ENCODE measurements at places on chromosomes 4 and X.

- DNase-seq, result no peak
Observed at GRCh38 chrX:43562372-43562771, 93.7 kb upstream of the MAOA start.

- no peak for DNase-seq
Observed at GRCh38 chrX:119981286-119982070, 37.9 kb upstream of the NKAP start.

GRCh38 chrX:17983389-17983788, 122.3 kb upstream of the RAI2 start:
- no peak for DNase-seq

DNA sequence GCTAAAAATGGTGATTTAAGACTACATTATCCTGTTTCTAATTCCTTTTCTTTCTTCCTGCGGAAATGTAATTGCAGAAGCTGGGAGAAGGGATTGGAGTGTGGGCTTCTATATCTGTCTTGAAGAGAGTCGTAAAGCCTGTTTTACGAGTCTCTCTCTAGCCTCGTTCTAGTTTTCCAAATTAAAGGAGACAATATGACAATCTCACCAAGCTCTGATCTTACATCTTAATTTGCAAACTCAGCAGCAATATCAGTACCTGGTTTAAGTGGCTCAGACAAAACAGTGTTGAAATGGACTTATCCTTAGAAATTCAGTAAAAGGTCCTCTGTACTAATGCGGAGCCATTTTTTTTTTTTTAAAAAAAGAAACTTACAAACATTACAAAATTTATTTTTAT, 349.5 kb upstream of the HAND2 start:
- no peak for DNase-seq

GRCh38 chrX:55818673-55819375, 101.3 kb downstream of the RRAGB start:
- DNase-seq, result no peak

DNA sequence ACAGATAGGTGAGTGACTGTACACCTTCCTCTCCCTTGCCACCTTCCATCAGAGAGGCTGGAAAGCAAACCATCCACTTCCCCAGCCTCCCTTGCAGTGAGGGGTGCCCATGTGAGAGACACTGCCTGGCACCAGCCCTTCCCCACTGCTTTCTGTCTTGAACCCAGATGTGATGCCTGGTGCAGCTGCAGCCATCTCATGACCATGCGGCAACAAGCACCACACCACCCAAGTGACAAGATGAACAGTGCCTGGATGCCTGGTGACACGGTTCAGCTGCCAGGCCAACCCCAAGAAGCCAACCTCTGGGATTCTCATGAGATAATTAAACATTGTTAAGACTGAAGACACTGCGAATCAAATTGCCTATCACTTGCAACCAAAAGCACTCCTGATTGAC, 31.4 kb downstream of the OTOP1 start:
- no peak for DNase-seq

GRCh38 chrX:135391734-135392133, 30.0 kb upstream of the SMIM10L2A start:
- no peak for DNase-seq

DNA sequence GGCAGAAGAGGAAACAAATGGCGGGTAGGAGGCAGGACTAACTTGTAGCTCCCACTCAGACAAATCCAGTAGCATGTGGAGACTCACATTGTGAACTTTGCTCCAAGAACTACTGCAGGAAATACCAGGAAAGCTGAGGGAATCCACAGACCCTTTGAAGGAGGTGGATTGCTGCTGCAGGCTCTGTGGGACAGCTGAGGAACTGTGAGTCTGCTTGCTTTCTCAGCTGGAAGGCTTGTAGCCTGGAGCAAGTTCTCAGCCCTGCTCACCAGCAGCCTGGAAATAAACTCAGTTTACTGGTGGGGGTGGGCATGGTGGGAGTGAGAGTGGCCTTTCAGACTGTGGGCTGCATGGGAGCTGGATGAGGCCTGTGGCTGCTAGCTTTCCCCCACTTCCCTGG, 16.0 kb downstream of the RTL3 start:
- DNase-seq, result no peak

GRCh38 chr4:81724925-81725329, 253.2 kb upstream of the RASGEF1B start:
- DNase-seq, result peak; percentile 38

GRCh38 chr4:80279751-80280150, 13.3 kb downstream of the FGF5 start:
- no peak for DNase-seq

DNA sequence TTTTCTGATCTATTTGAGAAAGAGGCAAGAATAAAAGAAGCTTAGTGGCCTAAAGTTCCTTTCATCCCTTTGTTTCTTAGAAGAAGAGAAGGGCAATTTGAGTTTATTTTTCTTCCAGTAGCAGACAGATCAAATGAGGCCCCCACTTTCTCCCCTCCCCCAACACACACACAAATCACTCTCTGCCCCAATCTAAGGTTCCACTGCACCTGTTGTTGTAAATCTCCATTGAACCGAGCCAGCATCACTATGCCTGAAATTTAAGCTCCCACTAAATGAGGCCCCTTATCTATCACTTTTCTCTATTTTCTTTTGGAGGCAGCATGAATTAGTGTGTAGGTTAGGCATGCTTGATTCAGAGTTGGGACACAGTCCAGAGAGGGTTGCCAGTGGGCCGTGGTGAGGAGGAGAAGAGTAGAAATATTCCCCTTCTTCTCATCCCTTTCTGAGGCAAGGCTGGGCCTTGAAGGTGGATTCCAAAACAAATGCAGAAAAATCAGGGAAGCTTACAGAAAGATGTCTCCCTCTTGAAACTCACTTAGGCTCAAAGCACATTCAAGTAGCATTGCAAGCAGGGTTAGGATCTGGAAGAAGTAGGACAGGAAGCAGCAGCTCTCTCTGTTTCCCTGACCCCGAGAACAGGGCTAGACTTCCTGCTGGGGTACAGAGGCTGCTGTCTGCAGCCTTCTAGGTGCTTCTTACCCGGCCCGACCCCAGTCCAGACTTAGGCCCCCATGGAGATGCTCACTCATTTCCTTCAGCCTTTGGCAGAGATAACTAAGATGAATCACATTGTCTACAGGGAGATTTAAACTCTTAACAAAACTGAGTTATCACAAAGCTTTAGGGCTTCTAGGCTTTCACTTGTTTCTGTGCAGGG, 70.7 kb downstream of the RASL11B start:
- no peak for DNase-seq

GRCh38 chrX:118455013-118455412, 40.6 kb upstream of the DOCK11 start:
- DNase-seq, result no peak
